Glutamatergic neuron (in vitro differentiated cells): ENCODE measurements at places on chromosomes 5 and 9. TPM values are rescaled to one million over a fixed set of nuclear protein-coding genes. Genes with fewer than 3 reads are reported as not detected.

DNA sequence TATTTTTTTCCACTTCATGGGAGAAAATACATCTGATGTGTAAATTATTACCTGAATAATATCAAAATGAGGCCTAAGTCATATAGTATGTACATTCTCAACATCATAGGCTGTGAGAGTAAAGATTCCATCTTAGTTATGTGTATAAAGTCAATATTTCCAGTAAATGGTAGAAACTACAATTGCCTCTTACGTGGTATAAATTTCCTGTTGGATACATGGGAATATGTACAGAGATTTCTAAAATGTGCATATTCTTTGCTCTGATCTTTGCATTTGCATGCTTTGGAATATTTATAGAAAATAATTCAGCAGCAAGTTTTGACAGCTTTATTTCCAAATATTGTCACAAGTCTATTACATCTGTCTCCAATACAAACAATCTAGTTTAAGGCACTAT lies 78.8 kb downstream of the GABRB2 start:
- no peak for DNase-seq

DNA sequence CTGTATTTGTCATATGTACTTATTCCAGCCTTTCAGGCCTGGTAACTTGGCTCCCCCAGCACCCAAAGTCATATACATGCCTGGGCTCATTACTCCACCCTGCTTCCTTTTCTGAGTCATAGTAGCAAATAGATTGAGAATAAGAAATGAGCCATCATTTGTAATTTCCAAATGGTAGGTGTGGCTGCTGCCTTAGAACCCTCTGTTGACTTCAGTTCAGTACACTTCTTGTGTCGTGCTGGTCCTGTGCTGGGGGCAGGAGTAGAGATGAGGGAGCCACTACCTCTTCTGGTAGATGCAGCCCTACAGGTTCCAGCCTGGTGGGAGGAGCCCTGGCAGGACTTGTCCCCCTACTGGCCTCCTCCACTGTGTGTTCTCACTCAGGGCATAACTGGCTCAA lies 11.1 kb downstream of the GM2A start:
- DNase-seq = no peak

The LECT2 gene
- total RNA-seq = not detected

The IFNK gene
- not detected for total RNA-seq

The PALM2AKAP2 gene
- total RNA-seq = 1.0 TPM
